ENCODE measurements at places on chromosomes 1 and 21. TPM values are rescaled to one million over a fixed set of nuclear protein-coding genes. Genes with fewer than 3 reads are reported as not detected.

GRCh38 chr21:39472786-39473185 is 21.0 kb downstream of the SH3BGR start:
- H3K27me3 ChIP-seq: no peaks in the 10 kb centered on the region
- no peak overlapping the region for H3K27ac ChIP-seq
- H3K4me1 ChIP-seq: no peaks in the 10 kb centered on the region
- H3K4me3 ChIP-seq: no peak overlapping the region
- no peak for DNase-seq
- no peaks in the 10 kb centered on the region for H3K36me3 ChIP-seq

DNA sequence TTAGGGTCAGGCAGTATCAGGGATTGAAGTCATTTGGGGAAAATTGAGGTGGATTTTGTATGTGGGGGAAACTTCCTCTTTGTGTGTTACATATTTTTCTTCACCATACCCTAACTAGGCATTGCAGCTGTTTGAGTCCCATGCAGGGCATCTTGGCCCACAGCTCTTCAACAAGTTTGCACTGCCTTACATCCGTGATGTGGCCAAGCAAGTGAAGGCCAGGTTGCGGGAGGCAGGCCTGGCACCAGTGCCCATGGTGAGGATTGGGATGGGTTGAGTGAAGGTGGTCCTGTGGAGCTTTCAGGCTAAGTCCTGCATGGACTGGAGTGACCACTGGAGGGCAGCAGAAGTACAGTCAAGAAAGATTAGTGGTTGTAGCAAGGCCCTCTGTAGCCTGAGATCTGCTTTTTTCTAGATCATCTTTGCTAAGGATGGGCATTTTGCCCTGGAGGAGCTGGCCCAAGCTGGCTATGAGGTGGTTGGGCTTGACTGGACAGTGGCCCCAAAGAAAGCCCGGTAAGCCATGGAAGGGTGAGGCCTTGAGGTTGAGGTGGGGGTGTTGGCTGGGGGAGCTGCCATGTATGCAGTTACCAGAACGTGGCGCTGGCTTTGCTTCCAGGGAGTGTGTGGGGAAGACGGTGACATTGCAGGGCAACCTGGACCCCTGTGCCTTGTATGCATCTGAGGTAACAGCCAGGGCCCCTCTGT is 2.4 kb downstream of the UROD start:
- no peak overlapping the region for H3K27ac ChIP-seq
- H3K36me3 ChIP-seq: no peaks in the 10 kb centered on the region
- peaks cover 16% of the 10 kb centered on the region for H3K4me1 ChIP-seq
- no peak overlapping the region for H3K4me3 ChIP-seq
- no peaks in the 10 kb centered on the region for H3K27me3 ChIP-seq

GRCh38 chr21:27545754-27546349 is 579.0 kb upstream of the ADAMTS5 start:
- no peaks in the 10 kb centered on the region for H3K4me1 ChIP-seq
- no peaks in the 10 kb centered on the region for H3K36me3 ChIP-seq

DNA sequence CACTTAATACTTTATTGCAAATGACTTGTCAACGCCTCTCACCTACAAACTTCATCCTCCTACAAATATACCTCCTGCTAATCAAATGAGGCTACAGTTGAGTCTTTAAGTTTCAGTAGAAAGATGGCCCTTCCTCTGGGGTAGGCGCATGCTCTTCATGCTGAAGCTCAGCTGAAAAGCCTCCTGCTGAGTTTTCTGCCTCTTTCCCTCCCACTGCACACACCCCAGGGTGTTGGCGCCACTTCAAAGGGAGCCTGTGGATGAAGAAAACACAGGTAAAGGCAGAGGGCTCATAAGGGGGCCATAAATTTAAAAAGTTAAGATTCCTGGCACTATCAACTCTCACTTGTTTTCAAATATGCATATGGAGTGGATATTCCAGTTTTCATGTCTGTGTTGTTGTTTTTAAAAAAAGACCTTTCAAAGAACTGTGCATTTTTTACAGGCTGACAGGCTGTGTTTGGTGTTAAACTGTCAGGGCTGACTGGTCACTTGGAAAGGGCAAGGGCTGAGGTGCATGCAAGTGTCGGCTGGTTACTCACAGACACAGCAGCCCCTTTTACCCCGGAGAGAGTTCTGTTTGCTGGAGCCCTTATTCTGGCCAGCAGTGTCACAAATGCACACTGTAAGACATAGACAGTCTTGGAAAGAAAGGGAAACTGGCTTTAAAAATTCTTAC is 42.9 kb upstream of the LGALS8 start:
- no peaks in the 10 kb centered on the region for H3K4me1 ChIP-seq
- no peaks in the 10 kb centered on the region for H3K27me3 ChIP-seq
- H3K27ac ChIP-seq: no peak overlapping the region
- no peak for DNase-seq

DNA sequence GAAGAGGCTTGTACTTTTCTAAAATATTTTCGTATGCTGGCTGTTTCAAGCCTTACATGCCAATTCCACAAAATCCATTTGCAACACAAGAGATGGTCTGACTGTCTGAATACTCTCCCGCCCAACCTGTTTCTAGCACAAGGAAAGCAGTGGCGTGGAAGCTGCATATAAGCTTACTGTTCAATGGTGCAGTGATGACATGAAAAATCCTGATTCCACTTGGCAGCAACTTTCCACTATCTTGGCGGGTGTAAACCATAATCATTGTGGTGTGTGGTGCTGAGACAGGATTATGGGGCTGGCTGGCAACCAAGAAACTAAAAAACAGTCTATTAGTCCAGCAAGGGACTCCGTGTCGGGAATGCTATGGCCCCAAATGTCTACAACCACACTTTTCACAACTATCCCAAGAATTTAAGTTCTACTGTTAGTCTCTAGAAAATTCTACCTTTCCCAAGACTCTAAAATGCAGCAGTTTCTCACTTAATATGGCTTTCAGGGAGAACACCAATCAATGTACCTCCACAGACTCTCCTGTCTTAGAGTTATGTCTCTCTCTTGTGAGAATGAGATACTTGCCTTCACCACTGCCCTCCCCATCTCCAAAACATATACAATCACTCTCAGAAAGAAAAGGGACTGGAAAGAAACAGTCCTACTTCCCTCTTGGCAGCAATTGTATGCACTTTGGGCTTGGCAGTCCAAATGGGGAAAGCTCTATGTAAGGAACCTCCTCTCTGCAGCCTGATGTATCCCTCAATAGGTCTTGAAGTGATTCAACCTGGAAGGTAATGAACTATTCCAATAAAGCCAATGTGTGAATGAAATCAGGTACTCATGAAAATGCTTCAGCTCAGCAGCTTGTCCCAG is 9.5 kb downstream of the COLGALT2 start:
- no peaks in the 10 kb centered on the region for H3K4me1 ChIP-seq
- DNase-seq: no peak

Gene PARK7
- 406 TPM for total RNA-seq

Gene ADAMTS1
- 0.21 TPM for total RNA-seq
